Large intestine (tissue), 12 donors: ENCODE measurements at places on chromosomes 5 and 9. TPM values are rescaled to one million over a fixed set of nuclear protein-coding genes. Genes with fewer than 3 reads are reported as not detected.

The SOX30 gene
- polyA plus RNA-seq: 1.0 TPM

The NOTCH1 gene
- 13.4 TPM for polyA plus RNA-seq

The SLCO4C1 gene
- polyA plus RNA-seq: 24.9 TPM

The SPATA31D1 gene
- not detected for polyA plus RNA-seq

The ZNG1E gene
- 78.3 TPM for polyA plus RNA-seq

DNA sequence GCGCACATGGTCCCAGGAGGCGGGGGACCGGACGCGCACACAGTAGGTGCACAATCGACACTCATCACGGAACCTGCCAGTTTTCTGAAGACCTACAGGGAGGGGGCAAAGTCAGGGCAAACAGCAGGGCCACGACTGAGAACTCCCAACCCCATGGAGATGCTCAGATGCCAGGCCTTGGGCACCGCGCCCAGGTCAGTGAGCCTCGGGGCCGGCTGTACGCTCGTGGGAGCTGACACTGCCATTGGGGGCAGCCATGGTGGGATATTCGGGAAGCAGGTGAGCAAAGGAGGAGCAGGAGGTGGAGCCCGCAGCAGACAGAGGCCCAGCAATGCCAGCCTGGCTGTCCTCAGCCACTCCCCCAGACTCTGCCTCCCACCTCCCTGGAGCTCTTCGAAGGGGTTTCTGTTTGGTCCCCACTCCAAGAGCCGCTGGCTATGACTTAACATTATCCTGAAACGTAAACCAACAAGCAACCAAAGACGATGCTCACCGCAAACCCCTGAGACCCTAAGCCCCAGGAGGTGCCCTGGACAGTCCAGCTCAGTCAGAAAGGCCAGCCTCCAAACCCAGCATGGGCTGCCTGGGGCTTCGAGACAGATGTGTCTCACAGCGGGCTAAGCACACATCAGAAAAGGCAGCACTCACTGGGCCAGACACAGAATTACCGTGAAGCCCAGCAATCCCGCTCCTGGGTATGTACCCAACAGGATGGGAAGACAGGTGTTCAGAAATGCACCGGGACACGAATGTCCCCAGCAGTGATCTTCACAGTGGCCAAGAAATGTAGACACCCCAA lies 78.4 kb downstream of the VAV2 start:
- H3K4me3 ChIP-seq: no peak overlapping the region
- DNase-seq: no peak
- H3K36me3 ChIP-seq: no peaks in the 10 kb centered on the region
- H3K27me3 ChIP-seq: no peaks in the 10 kb centered on the region
- peak overlapping the region; percentile 65 for H3K27ac ChIP-seq

DNA sequence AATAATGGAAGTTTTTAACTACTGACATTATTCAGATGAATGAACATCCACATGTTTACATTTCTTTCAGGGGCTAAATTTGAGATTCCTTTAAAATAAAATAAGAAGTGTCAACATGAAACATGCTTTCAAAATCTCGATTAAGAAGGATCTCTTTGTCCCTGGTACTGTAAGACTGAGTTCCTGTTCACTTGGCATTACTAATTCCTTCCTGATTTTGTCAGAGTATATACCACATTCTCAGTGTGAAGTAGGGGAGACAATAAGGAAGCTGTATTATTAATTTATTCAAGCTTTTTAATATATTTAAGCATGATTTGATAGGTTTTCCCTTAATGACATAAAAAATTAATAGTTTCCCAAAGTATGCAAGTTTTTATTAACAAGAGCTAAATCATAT lies 81.5 kb upstream of the GRHPR start:
- no peak for DNase-seq
- no peak overlapping the region for H3K27ac ChIP-seq
- H3K27me3 ChIP-seq: no peaks in the 10 kb centered on the region

DNA sequence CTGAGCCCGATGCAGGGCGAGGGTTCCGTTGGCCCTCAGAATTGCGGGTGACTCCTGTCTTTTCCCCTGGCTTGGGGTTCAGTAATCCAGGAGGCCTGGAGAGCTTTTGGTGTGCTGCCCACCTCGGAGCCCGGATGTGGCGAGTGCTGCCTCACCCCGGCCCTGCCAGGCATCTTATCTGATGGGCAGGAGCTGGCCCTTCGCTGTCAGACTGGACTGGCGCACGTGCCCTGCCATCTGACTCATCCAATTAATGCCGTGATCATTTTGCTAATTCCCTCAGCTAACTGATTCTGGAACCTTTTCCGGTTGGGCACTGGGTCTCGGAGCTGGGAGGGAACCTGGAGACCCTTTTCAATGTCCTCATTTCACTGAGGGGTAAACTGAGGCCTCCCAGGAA lies 34.6 kb downstream of the RXRA start:
- no peaks in the 10 kb centered on the region for H3K27me3 ChIP-seq
- H3K36me3 ChIP-seq: no peaks in the 10 kb centered on the region
- no peak overlapping the region for H3K27ac ChIP-seq
- DNase-seq: no peak
- H3K4me1 ChIP-seq: peaks cover 71% of the 10 kb centered on the region

GRCh38 chr5:139671096-139671841 lies 23.1 kb downstream of the CXXC5 start:
- DNase-seq: no peak
- H3K27ac ChIP-seq: peak overlapping the region; percentile 24
- H3K4me3 ChIP-seq: no peak overlapping the region
- peaks cover 48% of the 10 kb centered on the region for H3K4me1 ChIP-seq
- peaks cover 18% of the 10 kb centered on the region for H3K36me3 ChIP-seq

DNA sequence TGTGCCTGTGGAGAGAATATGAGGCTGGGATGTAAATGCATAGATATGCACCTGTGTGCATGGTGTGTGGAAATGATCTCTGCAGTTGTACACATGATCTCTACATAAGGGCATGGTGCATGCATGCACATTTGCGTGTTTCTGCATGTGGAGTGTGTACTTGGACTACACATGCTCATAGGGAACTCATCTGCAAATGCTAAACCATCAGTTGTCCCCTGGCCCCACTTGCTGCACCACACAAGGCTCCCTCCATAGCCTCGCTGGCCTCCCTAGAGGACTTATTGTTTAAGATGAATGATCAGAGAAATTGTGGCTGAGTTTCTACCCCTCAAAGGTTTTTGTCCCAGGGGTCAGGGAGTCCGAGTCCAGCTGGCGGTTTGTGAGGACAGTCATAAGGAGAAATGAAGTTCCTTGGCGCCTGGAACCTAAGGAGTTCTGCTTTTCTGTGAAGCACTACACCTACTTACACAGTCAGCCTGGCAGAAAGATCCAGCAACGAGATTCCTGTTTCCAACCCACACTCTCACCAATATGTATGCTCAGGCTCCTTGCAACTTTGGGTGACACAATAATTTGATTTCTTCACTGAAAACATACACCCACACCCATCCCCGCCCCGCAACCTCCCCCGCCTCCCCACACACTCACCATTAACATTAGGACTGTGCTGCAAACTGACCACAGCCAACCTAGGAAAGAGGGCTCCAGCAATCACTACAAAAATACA lies 79.9 kb upstream of the CPEB4 start:
- no peak for DNase-seq
- no peak overlapping the region for H3K4me3 ChIP-seq
- no peak overlapping the region for H3K27ac ChIP-seq
- no peaks in the 10 kb centered on the region for H3K36me3 ChIP-seq

- H3K4me1 ChIP-seq: no peaks in the 10 kb centered on the region
- no peak overlapping the region for H3K4me3 ChIP-seq
- H3K36me3 ChIP-seq: no peaks in the 10 kb centered on the region
- H3K27ac ChIP-seq: no peak overlapping the region
Observed at GRCh38 chr5:44189255-44189654, 200.0 kb downstream of the FGF10 start.

DNA sequence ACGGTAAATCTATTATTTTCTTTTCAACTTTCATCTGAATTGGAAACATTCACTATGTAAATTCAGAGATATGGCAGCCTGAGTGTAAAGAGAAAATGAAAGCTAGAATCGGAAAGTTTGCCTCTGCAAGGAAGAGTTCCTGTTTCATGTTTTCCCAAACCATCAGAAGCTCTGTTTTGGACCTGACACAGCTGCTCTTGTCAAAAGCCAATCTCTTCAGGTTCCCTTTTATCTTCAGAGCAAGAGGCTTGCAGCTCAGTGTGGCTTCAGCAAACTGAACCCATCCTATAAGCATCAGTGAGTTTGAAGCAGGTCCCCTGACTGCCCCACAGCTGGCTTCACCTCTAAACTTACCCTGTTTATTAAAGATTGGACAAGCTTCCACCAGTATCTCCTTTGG lies 1099.7 kb downstream of the DTWD2 start:
- H3K27ac ChIP-seq: no peak overlapping the region
- H3K36me3 ChIP-seq: no peaks in the 10 kb centered on the region
- H3K4me1 ChIP-seq: no peaks in the 10 kb centered on the region
- H3K4me3 ChIP-seq: no peak overlapping the region

GRCh38 chr9:13614060-13614459 lies 334.6 kb upstream of the MPDZ start:
- H3K4me3 ChIP-seq: no peak overlapping the region
- no peaks in the 10 kb centered on the region for H3K27me3 ChIP-seq
- no peak for DNase-seq
- H3K27ac ChIP-seq: no peak overlapping the region
- no peaks in the 10 kb centered on the region for H3K36me3 ChIP-seq

DNA sequence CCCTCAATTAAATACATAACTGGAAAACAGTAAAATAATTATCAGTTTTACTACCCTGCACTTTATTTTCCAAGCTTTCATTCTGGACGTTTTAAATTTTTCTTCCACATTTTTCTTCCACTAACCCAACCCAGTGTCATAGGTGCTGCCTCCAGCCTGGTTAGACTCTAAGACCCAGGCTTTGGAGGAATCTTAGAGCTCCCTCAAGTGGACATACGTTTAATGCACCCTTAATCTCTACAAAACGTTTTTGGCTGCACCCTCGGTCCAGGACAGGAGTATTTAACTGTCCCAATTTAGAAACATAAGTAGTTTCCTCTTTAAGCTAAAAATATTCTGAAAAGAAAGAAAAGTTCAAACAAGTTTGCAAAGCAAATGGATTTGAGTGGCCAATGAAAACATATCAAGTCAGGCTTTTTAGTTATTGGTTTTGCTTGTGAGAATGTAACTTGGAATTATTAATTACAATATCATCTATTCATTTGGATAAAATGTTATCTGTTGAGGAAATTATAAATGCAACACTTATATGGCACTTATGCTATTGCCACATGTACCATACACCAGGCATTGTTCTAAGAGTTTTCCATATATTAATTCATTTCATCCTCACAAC lies 38.9 kb downstream of the CDH6 start:
- DNase-seq: peak; percentile 51
- no peaks in the 10 kb centered on the region for H3K36me3 ChIP-seq
- H3K27me3 ChIP-seq: no peaks in the 10 kb centered on the region
- peaks cover 6% of the 10 kb centered on the region for H3K4me1 ChIP-seq
- H3K4me3 ChIP-seq: no peak overlapping the region
- H3K27ac ChIP-seq: peak overlapping the region; percentile 26

DNA sequence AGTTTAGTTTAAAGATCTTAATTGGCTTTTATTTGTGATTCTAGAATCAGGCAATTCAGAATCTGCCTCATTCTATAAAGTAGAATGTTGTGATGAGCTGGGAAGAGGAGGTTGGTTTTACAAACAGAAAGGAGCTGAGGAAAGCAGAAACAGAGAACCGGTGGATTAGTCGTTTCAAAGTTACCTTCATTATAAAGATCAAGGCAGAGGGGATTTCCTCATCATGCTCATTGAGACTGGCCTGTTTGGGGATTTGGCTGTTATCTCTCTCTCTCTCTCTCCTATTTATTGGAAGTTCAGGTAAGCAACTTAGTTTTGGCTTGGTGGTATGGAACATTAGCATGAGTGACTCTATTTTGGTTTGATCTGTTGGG lies 134.0 kb downstream of the GCNT1 start:
- no peak overlapping the region for H3K4me3 ChIP-seq
- no peaks in the 10 kb centered on the region for H3K36me3 ChIP-seq
- peaks cover 24% of the 10 kb centered on the region for H3K4me1 ChIP-seq
- H3K27me3 ChIP-seq: no peaks in the 10 kb centered on the region
- DNase-seq: no peak
- peak overlapping the region; percentile 63 for H3K27ac ChIP-seq

DNA sequence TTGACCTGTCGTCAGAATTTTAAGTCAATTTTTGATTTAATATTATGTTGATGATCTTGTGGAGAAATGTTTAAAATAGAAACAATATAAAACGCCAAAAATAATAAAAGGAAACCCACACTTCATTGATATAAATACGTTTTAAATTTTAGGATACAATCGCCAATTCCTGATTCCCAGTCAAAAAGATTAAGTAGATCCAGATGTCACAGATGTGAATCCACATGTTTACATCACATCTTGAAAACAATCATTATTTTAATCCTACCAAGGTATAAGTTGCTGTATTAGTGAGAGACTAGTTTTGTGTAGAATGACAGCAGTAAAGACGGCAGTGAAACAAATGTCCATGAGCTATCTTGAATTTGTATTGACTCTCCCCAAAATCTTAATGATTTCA lies 4.9 kb downstream of the TAS2R1 start:
- H3K36me3 ChIP-seq: no peaks in the 10 kb centered on the region
- H3K27ac ChIP-seq: no peak overlapping the region
- DNase-seq: no peak
- no peaks in the 10 kb centered on the region for H3K27me3 ChIP-seq
- no peaks in the 10 kb centered on the region for H3K4me1 ChIP-seq

GRCh38 chr9:127711226-127711701 lies 4.2 kb downstream of the PTRH1 start:
- H3K27ac ChIP-seq: no peak overlapping the region
- no peak overlapping the region for H3K4me3 ChIP-seq
- H3K4me1 ChIP-seq: peaks cover 13% of the 10 kb centered on the region
- H3K27me3 ChIP-seq: no peaks in the 10 kb centered on the region

- H3K36me3 ChIP-seq: no peaks in the 10 kb centered on the region
- DNase-seq: no peak
- H3K27me3 ChIP-seq: peaks cover 6% of the 10 kb centered on the region
- no peak overlapping the region for H3K4me3 ChIP-seq
Observed at GRCh38 chr5:170538096-170538465, 34.3 kb downstream of the KCNIP1 start.

- no peak for DNase-seq
- H3K4me3 ChIP-seq: no peak overlapping the region
- no peaks in the 10 kb centered on the region for H3K27me3 ChIP-seq
- no peaks in the 10 kb centered on the region for H3K4me1 ChIP-seq
- no peaks in the 10 kb centered on the region for H3K36me3 ChIP-seq
- no peak overlapping the region for H3K27ac ChIP-seq
Observed at GRCh38 chr9:74589576-74589975, 92.4 kb downstream of the RORB start.

GRCh38 chr5:133336969-133337410 lies 275.4 kb downstream of the FSTL4 start:
- no peak overlapping the region for H3K27ac ChIP-seq
- H3K4me3 ChIP-seq: no peak overlapping the region
- H3K36me3 ChIP-seq: no peaks in the 10 kb centered on the region
- no peak for DNase-seq

DNA sequence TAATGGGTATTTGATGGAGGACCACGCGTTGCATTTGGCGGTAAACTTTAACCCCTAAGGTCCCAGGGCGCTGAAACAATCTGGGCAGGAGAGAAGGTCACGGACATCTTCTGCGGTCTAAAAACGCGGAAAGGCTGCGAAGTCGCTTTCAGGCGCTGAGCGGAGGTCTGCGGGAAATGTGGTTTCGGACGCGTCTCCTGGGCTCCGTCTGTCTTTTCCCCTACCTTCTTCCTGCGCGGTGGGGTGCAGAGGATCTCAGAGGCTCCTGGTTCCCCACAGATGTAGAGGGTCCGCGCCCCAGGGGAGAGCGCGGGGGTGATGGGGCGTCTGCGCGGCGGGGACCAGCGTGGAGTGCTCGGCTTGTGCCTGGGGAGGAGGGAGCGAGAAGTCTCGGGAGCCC lies 58.4 kb downstream of the ZNF510 start:
- H3K27ac ChIP-seq: no peak overlapping the region
- H3K27me3 ChIP-seq: peaks cover 32% of the 10 kb centered on the region
- H3K36me3 ChIP-seq: no peaks in the 10 kb centered on the region
- no peaks in the 10 kb centered on the region for H3K4me1 ChIP-seq
